ENCODE measurements at places on chromosomes 7 and 10. TPM values are rescaled to one million over a fixed set of nuclear protein-coding genes. Genes with fewer than 3 reads are reported as not detected.

Gene PHKG1
- 2.3 TPM for total RNA-seq

Gene CFAP70
- 7.9 TPM for total RNA-seq

Gene HOXA3
- 0.33 TPM for total RNA-seq

Gene TFR2
- not detected for total RNA-seq

Gene BMPER
- 2.5 TPM for total RNA-seq

Gene OR2A5
- not detected for total RNA-seq
